ENCODE measurements at places on chromosomes 6 and 20.
A peak's percentile ranks its signal among the peaks of the same experiment; 100 is the strongest.

DNA sequence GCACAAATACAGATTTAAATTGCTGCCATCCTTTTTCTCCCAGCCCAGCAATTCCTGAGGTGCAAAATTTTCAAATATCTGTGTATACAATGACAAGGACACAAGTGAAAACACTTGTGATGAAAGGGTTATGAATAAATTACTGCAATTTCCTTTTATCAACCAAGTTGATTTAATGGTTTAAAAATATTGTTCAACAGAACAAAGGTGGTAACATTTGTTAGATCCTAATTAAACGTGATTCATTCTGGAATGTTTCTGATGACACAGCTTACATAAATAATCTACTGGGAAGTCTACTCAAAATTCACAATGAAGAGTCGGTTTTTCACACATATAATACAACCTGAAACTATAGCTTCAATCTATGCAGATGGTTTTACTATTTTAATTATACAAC lies 17.1 kb downstream of the B4GALT5 start:
- DNase-seq = no peak

GRCh38 chr6:31396422-31397152 lies 6.8 kb upstream of the MICA start:
- DNase-seq = peak; percentile 54

GRCh38 chr6:97128507-97128906 lies 154.5 kb downstream of the MMS22L start:
- DNase-seq = no peak

DNA sequence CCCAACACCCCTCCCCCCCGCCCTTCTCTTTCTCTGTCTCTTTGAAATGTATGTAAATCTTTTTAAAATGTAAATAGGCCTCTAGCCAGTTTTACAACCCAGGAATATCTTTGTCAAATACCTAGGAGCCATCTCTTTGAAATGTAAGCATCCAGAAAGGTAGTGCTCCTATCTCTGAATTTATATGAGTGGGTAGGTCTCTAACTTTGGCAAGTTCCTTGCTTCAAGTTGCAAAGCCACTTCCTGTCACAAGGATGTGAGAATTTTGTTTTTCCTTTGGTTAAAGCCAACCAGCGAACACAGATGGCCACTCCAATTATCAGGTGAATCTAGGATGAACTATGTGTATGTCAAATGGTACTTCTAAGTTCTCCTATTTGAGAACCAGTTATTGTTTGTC lies 6.2 kb upstream of the DEFB132 start:
- no peak for DNase-seq

DNA sequence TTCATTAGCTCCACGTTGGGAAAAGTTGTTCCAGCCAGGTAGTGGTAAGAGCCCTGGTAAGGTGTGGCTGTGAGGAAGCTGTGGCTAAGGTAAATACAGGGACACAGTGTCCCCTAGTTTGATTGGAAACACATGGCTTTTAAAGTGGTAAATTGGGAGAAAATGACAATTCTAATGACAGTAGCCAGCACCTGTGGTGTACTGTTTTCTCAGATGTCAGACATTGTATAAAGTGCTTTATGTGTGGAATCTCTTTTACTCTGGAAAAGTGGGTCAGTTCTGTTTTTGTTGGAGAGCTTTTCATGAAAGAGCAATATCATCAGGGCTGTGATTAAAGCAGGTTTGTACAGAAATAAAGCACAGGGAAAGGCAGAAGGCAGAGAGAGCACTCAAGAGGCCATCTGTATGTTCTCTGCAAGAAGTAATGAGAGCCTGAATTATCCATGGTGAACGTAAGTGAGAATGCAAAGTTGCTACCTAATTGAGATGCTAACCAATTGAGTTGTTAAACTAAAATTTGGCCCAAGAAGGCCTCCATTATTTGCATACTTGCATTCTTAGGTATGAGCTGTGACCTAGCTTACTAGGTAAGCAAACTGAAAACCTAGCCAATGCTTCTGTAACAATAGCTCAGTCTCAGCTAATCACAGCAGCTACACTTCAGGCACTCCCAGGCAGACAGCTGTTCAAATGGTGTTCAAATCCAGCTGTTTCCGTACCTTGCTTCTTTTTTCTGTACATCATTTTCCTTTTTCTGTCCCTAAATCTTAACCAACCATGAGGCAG lies 28.2 kb downstream of the MRAP2 start:
- no peak for DNase-seq

GRCh38 chr6:17622144-17622543 lies 22.0 kb downstream of the FAM8A1 start:
- DNase-seq = no peak

DNA sequence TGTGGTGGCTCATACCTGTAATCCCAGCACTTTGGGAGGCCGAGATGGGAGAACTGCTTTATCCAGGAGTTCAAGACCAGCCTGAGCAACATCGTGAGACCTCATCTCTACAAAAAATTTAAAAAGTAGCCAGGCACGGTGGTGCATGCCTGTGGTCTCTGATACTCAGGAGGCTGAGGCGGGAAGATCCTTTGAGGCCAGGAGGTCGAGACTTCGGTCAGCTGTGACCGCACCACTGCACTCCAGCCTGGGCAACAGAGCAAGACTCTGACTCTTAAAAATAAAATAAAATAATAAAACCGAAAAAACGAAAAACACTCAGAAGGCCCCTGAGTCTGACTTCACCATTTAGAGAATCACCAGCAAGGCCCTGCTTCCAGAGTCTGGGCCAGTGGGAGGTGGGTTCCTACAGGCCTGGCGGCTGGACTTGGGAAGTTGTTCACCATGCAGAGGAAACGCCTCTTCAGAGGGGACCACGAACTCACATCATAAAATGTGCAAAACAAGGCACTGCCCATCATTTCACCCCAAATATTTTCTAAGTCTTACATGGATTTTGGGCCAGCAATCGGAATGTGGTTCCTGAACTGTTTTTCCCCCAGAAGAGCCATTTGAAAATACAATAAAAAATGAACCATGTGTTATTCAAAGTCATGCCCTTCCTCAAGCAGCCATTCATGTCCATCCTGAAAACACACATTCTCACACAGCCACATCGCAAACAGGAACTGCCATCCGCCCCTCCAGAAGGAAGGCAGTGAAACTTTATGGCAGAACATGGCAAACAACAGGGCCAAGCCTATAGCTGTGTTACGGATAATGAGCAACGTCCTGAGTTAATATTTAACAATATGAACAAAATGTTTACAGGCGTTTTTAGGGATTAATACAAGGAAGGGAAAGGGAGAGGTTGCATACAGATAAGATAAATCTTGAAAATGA lies 57.8 kb downstream of the SLC22A23 start:
- no peak for DNase-seq

- DNase-seq = no peak
Measured at GRCh38 chr6:85417336-85417735, 32.5 kb upstream of the NT5E start.

DNA sequence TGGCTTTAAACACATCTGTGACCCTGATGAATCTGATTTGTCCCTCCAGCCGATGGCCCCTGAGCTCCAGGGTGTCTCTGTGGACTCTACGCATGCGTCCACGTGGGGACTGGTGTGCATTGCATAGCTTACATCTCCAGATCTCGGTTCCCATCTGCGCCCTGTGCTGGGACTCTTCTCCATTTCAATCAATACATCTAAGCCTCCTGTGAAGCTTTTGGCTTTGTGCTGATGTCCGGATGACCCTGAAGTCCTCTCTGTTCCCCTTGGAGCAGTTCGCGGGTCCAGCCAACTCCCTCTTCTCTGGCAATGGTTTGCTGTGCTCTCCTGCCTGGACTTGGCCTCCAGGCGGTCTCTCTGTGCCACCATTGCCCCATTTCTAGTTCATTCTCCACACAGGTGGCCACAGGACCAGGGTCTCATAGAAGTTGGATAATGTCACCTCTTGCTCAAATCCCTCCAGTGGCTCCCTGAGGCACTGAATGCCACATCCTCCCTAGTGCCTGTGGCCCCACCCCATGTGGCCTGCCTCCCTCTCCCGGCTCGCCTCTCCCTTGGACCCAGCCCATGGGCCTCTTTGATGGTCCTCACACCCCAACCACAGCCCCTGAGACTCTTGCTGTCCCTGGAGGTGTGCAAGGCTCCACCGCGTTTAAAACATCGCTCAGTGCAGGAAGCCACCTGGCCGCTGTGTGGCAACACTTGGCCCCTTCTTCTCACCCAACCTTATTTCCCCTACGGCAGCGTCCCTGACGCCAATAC lies 155.4 kb downstream of the SYCP2 start:
- no peak for DNase-seq

GRCh38 chr6:145904868-145905267 lies 59.3 kb downstream of the SHPRH start:
- no peak for DNase-seq

DNA sequence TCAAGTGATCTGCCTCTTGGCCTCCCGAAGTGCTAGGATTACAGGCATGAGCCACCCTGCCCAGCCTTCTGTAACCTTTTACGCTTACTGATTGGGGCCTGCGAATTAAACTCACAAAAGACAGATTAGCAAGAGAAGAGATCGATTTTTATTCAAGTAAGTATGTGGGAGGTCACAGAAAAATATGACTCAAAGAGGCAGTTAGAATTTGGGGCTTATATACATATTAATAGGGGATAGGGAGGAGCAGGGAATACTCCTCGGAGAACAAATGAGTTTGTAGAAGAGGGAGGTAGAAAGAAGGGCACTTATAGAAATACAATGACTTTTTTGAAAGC lies 78.9 kb downstream of the CD24 start:
- no peak for DNase-seq

DNA sequence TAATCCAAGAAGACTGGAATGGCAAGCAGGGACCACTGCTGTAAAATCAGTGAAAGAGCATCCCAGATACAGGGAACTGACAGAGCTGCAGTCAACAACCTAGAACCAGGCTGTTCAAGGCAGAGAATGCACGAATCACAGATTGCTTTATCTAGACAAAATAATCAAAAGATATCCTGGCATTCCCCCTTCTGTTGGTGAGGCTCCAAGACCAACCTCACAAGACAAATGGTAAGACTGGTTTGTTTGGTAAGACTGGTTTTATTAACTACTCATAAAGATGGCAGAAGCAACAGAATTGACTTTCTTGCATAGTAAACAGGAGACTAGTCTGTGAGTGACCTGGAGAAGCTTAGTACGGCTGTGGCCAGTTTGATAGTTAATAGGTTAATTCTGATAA lies 88.8 kb upstream of the AHI1 start:
- DNase-seq = no peak

DNA sequence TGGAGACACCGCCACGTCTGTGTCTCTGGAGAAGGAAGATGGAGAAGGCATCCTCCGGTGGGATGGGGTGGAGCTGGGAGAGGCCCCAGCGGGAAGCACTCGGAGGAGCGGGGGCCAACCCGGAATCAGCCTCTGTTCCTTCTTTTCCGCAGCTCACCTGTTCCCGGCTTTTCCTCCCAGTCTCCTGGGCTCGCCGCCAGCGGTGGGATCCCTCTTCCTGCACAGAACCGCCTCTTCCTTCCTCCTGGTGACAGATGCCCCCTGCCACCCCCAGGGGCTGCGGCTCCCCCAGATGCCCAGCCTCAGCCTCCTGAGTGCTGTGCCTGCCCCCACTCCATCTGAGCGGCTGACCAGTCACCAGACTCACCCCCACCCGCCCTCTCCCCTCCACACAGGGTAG lies 23.3 kb downstream of the RAMACL start:
- DNase-seq = no peak

DNA sequence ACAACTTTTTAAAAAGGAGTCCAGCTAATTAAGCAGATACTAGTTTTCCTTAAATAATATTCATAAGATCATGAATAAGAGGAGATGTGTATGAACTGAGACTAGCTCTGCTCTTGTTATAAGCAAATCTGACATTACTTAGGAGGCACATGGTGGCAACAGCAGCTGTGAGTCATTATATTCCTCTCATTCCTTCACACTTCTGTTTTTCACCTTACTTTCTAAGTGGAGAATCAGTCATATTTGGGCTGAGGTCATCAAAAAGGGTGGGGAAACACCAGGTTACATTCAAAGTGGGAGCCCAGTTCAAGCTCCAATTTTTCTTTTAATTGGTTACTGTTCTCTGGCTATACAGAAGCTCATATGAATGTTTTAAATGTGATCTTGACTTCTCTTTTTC lies 6.0 kb upstream of the RIPPLY2 start:
- no peak for DNase-seq

DNA sequence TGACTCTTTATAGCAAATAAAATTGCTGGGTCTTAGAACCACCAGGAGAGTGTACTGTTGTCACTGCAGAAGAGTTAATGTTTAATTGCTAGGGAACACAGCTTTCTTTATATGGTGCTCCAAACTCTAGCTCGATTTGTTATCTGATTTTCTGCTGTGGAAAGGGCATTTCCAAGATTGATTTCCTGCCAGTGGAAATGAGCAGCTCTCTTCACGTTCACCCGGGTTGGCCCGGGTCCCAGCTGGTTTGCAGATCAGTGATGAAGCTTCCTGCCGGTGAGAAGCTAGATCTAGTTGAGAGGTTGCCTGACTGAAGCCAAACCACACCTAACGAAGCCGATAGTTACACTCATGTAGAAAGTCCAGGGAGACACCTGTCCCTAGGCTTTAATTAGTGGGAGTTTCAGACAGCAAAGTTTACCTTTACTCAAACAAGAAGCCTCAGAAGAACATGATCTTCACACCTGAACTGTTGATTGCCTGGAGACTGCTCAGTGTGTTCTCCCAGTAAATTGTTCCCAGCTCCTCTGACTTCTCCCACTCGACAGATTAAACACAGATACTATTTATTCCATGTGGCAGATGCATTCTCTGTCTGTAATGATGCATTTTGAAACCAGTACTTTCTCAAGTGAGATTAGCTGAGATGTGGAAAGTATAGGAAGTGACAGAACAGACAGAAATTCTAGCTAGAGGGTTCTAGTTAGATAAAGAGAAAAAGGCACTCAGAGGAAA lies 27.8 kb downstream of the PAQR8 start:
- no peak for DNase-seq

- no peak for DNase-seq
Measured at GRCh38 chr20:34322267-34323105, 19.3 kb upstream of the AHCY start.

DNA sequence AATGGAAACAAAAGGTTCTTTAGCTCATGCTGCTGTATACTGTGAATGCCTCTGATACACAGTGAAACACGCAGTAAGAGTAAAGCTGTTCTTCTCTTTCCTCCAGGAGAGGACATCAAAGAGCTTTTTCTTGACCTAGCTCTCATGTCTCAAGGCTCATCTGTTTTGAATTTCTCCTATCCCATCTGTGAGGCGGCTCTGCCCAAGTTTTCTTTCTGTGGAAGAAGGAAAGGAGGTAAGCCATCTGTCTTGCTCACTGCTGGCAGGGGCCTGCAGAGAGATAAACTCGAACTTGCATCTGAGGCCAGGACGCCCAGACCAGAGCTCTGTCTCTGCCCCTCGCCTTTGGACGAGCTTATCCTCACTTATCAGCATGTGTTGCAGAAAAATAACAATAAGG lies 37.7 kb downstream of the LY86 start:
- DNase-seq = no peak

DNA sequence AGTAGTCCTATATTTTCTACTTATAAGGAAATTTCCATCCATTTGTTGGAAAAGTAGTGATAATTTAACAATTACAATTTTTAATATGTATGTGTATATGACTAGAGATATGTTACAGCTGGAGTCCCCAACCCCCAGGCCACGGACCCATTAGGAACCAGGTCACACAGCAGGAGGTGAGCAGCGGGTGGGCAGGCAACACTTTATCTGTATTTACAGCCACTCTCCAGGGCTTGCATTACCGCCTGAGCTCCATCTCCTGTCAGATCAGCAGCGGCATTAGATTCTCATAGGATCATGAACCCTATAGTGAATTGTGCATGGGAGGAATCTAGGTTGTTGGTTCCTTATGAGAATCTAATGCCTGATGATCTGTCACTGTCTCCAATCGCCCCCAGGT lies 46.8 kb downstream of the TRDN start:
- no peak for DNase-seq

Data from NCI-H1436 (cell line).